ENCODE measurements at places on chromosomes 3 and 15.
A peak's percentile ranks its signal among the peaks of the same experiment; 100 is the strongest.

DNA sequence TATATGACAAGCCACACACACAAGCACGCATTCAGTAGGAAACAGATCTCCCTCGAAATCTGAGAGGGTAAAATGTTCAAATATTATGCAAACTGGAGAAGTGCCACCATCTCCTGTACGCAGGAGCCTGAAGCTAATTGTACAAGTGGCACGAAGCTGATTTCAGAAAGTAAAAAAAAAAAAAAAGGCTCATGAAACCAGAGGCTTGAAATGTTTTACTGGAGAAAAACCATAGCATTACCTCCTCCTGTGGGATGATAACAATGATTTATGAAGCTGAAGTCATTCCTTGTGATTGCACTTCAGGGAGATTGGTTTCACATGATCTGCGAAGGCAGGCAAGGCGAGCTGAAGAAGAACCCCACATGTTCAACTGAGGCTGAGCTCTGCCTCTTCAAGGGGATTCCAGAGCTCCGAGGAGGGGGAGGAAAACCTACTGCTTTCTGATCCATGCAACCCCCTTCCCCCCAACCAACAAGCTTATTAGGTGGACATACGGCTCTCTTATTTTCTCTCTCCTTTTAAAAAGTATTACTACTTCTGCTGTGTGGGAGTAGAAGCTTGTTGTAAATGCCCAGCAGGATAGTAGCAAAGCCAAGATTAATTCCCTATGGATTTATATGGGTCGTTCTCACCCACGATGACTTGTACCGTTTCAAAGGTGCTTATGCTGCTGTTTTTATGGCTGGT is 101.1 kb downstream of the GREM1 start:
- DNase-seq: no peak

DNA sequence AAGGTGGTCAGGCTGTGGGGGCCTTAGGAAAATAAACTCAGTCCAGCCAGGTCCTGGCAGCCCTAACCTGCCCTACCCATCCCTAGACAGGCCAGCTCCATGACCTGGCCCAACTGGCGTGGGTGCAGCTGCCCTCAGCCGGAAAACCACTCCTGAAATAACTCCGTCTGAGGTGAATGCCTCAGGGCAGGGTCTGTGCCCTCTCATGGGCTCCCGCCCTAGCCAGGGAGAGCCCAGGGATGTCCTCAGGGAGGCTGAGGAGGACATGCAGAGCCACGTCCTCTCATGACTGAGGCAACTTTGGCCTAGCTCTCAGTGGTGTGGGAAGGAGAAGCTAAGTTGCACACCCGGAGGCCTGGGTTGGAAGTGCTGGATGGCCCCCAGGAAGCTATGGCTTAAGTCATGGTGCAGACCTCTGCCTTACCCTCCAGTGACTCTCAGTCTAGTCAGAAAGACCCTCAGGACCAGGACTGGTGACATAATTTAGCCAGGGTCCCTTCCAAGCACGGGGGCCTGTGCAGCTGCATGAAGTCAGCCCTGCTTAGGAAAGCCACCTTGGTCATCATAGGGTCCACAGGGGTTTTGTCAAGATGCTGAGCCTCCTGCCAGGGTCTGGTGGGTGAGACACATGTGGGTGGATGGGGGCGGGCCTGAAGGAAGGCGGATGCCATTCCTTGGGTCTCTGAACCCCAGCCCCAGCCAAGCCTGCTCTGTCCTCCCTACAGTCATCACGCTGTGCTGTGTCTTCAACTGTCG is 7.4 kb downstream of the TMIE start:
- no peak for DNase-seq

- DNase-seq: no peak
Measured at GRCh38 chr3:185764163-185764979, 60.5 kb downstream of the IGF2BP2 start.

GRCh38 chr3:47347217-47347801 is 33.5 kb upstream of the PTPN23 start:
- no peak for DNase-seq

DNA sequence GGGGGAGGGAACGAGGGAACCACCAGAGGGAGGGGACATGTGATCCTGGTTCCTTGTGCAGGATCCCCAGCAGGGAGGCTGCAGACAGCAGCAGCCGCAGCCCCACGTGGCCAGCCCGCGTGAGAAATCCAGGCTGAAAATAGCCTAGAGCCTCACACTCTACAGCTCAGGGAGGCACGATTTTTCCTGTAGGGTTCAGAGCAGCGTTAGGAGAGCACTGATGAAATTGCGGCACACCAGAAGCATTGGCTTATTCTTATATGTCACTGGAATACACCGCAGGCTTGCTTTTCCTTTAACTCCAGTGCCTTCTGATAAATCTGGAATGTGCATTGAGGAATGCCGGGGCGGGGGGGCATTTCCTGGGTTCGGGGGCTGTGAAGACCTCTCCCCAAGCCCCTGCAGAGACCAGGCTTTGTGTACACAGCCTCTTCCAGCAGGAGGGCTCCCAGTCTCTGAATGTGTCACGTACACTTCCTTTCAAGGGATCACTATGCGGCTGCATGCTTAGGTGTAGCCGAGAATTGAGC is 193.0 kb downstream of the ATP10A start:
- DNase-seq: peak; percentile 39
